ENCODE measurements at places on chromosomes 6 and 20.

DNA sequence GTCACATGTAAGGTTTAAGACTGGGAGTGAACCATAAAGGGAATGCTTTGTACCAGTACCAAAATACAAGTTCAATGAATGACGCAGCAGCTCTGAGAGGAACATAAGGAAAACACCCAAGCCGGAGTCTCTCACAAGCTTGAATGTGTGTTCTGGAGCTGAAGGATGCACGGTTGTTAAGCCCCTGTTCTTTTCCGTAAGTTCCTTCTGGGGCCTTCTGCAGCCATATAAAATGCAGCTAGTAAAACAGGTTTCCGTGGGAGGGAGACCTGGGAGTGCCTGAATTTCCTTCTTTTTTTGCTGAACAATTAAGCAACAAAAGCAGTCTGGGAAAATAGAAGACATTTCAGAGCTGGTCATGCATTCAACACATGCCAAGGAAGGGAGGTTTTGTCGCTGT lies 73.2 kb upstream of the JAG1 start:
- no peak overlapping the region for H3K4me3 ChIP-seq
- no peaks in the 10 kb centered on the region for H3K4me1 ChIP-seq
- H3K27me3 ChIP-seq: no peaks in the 10 kb centered on the region
- H3K27ac ChIP-seq: no peak overlapping the region
- DNase-seq: no peak

DNA sequence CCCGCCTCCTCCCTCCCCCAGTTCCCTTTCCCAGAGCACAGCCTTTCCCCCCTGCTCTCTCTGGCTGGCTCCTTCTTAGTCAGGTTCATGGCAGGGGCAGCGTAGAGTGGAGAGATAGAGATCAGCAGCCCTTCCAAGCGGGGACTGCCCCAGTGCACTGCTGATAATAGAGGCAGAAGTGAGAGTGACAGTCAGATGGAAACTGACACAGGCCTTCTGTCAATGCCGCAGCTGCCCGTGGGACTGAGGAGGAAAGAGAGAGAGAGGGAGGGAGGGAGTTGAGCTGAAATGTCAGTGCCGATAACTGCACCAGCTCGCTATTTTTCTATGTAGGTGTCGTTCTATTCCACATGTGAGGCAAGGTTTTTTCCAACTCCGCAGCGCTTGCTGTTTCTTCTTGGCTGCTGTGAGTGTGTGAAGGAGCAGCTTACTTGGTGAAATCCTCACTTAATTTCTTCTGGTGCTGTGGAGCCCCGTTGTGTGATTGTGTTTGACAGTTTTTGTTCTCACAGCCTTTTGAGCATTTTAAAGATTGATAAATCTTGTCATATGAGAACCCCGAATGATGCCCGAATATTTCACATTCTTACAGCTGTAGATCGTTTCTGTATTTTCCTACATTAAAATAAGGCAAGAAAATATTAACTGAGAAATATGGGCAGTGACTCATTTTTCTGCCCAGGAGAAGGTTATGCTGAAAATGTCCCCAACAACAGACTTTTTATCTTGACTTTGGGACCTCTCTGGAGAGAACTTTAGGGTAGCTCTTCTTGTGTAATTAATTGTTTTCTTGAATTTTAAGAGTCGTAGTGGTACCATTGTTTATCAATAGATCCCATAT lies 386.4 kb upstream of the MMS22L start:
- no peaks in the 10 kb centered on the region for H3K36me3 ChIP-seq
- H3K27ac ChIP-seq: no peak overlapping the region
- H3K4me1 ChIP-seq: peaks cover 12% of the 10 kb centered on the region
- peak; percentile 8 for DNase-seq

DNA sequence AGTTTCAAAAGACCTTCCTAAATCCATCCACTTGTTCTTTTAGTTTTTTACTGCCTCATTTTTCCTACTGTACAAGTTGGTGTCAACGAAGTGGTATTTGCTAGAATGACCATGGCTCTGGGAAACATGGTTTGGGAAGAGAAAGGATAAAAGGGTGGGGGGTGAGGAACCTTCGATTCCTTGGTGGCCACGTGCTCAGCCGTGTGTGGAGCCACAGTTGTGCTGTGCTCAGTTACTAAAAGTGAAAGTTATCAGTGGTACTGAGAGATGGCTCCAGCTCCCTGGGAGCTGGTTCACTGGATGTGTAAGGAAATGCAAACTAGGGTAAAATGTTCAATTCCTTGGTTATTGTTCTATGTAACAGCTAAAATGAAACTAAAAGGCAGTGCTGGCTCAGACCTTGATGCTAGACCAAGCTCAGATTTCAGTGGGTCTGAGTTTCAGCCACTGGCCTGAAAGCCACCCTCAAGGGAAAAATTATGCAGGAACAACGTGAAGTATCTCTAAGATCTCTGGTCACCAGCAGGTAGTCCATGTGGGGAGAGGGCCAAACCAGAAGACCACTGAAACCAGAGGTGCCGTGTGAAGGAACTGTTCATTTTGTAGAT lies 7.4 kb upstream of the SLC22A2 start:
- no peak overlapping the region for H3K4me3 ChIP-seq
- no peaks in the 10 kb centered on the region for H3K36me3 ChIP-seq
- no peak for DNase-seq
- no peak overlapping the region for H3K27ac ChIP-seq

DNA sequence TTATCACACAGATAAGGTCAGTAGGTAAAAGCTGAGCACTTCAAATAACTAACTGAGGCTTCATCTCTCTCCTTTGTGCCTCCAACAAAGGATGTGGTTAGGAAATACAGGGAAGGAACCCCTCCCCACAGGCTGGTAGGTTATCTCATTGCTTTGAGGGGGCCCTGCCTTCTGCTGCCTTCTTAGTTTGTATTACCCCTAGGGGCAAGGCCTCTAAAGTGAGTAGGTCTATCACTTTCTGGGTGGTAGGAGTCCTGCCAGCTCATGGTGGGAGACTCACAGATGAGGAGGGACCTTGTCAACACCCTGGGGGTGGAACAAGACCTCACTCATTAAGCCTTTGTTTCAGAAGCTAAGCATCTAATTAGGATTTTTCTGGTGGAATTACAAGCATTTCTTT lies 34.6 kb downstream of the EDN1 start:
- no peak overlapping the region for H3K27ac ChIP-seq
- H3K4me1 ChIP-seq: no peaks in the 10 kb centered on the region
- H3K27me3 ChIP-seq: no peaks in the 10 kb centered on the region
- no peaks in the 10 kb centered on the region for H3K36me3 ChIP-seq

DNA sequence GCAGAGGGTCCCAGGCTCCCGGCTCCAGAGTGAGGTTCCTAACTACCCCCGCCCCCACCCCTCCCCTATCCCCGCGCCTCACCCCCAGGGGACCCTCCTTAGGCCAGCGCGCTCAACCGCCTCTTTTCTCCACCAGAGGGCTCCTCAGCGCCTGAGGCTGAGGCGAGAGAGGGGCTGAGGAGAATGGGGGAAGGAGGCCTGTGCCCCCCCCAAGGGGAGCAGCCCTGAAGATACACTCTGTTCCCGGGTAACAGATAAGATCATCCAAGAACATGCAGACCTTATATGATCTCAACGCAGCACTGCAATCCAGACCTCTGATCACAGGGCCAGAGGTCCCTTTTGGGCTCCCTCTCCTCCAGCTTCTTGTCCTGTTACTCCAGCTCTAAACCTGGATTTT lies 43.3 kb upstream of the MRPS10 start:
- H3K4me3 ChIP-seq: no peak overlapping the region
- DNase-seq: peak; percentile 23
- H3K27me3 ChIP-seq: no peaks in the 10 kb centered on the region
- H3K27ac ChIP-seq: no peak overlapping the region
- H3K4me1 ChIP-seq: peaks cover 12% of the 10 kb centered on the region

GRCh38 chr6:78835817-78836216 lies 31.5 kb upstream of the IRAK1BP1 start:
- no peak overlapping the region for H3K27ac ChIP-seq
- no peaks in the 10 kb centered on the region for H3K27me3 ChIP-seq
- no peak overlapping the region for H3K4me3 ChIP-seq
- no peaks in the 10 kb centered on the region for H3K4me1 ChIP-seq

DNA sequence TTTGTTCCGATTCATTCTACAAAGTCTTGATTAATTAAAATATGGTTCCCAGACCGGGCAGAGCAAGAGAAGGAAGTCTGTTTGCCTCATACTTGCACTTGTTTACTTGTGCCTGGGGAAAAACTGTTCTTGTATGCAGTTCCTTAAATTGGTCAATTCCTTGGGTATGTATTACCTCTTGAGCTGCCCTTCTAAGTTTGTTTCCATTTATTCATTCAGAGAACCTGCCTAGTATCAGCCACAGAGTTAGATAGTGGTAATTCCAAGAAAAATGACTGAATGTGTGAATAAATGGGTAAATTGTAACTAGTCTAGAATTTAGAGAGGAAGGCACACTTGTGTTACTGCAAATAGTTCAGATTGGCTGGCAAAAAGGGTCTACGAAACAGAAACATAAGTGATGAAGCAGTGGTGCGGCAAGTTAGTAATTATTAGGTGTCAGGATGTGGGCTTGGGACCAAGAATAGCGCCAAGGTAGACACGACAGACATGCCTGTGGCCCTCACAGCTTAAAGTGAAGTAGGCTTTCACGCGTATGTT lies 525 bp upstream of the MAK start:
- no peaks in the 10 kb centered on the region for H3K4me1 ChIP-seq
- H3K4me3 ChIP-seq: peak overlapping the region; percentile 53
- H3K36me3 ChIP-seq: no peaks in the 10 kb centered on the region
- DNase-seq: no peak

DNA sequence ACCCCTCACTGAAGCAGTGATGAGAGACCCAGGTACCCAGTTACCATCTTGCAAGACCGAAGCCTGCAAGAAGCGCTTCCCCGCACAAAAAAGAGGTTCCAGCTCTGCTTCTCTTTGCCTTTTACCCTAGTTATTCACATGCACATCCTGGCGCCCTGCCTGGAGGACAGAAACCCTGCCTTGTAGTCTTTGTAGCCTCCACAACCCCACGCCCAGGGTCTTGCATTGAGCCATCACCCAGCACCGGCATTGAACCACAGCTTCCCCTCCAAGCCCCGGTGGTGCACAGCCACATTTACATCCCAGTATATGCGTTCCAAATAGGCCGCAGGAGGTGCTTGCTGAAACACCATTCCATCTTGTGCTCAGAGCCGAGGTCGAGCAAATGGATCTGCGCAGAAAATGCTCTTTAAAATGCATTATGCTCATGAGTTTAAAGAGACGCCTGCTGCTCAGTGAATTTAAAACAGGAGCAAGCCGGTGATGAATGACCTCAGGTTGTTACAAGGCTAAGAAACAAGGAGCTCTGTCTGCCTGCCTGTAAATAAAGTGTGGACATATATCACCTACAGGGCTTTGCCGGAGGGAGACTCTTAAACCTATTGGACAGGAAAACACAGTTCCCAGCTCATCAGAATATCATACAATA lies 61.7 kb downstream of the GNAS-AS1 start:
- no peak overlapping the region for H3K27ac ChIP-seq
- no peaks in the 10 kb centered on the region for H3K4me1 ChIP-seq
- DNase-seq: no peak

DNA sequence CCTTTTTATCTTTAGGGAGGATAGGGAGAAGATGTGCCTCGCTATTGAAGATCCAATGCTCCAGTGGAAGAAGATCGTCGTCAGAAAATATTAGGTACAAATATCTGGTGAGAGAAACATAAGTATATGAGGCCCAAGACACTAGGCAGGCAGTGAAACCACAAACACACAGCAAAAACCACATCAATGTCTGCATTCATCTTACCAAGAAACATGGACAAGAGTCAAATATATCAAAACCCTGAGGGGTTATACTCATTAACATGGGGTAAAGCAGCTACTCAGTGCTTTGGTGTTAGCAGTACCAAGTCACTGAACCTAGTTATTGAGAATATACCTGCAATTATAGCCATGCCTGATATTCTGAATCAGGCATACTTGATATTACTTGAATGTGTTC lies 101.4 kb upstream of the FAM184A start:
- H3K36me3 ChIP-seq: no peaks in the 10 kb centered on the region
- H3K4me3 ChIP-seq: no peak overlapping the region
- DNase-seq: no peak
- peaks cover 10% of the 10 kb centered on the region for H3K4me1 ChIP-seq
- no peak overlapping the region for H3K27ac ChIP-seq

GRCh38 chr20:5781798-5782750 lies 31.9 kb downstream of the SHLD1 start:
- DNase-seq: peak; percentile 74
- H3K36me3 ChIP-seq: no peaks in the 10 kb centered on the region
- no peaks in the 10 kb centered on the region for H3K27me3 ChIP-seq
- H3K4me1 ChIP-seq: peaks cover 41% of the 10 kb centered on the region

GRCh38 chr20:47276851-47277534 lies 79.5 kb downstream of the ZMYND8 start:
- no peak overlapping the region for H3K4me3 ChIP-seq
- H3K27me3 ChIP-seq: no peaks in the 10 kb centered on the region
- peaks cover 64% of the 10 kb centered on the region for H3K4me1 ChIP-seq
- peak; percentile 55 for DNase-seq
- H3K27ac ChIP-seq: peak overlapping the region; percentile 82

DNA sequence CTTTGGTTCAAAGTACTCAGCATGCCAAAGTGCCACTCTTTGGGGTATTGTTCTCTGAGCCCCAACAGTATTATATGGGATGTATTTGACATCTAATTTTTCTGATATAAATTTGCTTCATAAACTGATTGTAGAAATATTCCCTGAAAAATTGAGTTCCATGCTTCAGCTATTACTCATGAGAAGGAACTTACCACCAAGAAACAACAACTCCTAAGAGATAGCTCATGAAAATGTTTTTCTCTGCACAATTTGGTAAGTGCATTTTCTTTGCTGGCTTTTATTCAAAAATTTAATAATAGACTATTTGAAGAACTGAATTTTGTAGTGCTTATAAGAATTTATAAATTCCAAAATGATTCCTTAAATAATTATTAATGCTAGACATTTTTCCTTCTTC lies 12.8 kb upstream of the TPD52L1 start:
- H3K4me1 ChIP-seq: no peaks in the 10 kb centered on the region
- H3K4me3 ChIP-seq: no peak overlapping the region
- no peak for DNase-seq
- H3K36me3 ChIP-seq: no peaks in the 10 kb centered on the region

GRCh38 chr6:157023958-157024357 lies 246.8 kb downstream of the ARID1B start:
- peaks cover 21% of the 10 kb centered on the region for H3K4me1 ChIP-seq
- peak overlapping the region; percentile 6 for H3K27ac ChIP-seq
- no peaks in the 10 kb centered on the region for H3K36me3 ChIP-seq
- no peak overlapping the region for H3K4me3 ChIP-seq
- no peaks in the 10 kb centered on the region for H3K27me3 ChIP-seq

Data from thyroid gland (tissue), 4 donors.